ENCODE measurements at places on chromosomes 7 and 10. TPM values are rescaled to one million over a fixed set of nuclear protein-coding genes. Genes with fewer than 3 reads are reported as not detected.

DNA sequence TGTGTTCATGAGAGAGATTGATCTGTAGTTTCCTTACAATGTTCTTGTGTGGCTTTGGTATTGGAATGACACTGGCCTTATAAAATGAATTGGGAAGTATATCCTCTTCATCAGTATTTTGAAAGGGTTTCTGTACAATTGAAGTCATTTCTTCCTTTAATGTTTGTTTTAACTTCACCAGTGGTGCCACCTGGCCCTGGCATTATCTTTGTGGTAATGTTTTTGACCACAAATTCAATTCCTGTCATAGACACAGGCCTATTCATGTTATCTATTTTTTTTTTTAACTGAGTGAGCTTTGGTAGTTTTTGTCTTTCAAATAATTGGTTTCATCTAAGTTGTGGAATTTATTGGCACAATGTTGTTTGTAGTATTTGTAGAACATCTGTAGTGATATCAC lies 127.7 kb downstream of the CDK14 start:
- no peak for DNase-seq
- no peak overlapping the region for H3K4me3 ChIP-seq
- peaks cover 26% of the 10 kb centered on the region for H3K4me1 ChIP-seq
- no peaks in the 10 kb centered on the region for H3K27me3 ChIP-seq
- no peaks in the 10 kb centered on the region for H3K36me3 ChIP-seq
- H3K27ac ChIP-seq: no peak overlapping the region

DNA sequence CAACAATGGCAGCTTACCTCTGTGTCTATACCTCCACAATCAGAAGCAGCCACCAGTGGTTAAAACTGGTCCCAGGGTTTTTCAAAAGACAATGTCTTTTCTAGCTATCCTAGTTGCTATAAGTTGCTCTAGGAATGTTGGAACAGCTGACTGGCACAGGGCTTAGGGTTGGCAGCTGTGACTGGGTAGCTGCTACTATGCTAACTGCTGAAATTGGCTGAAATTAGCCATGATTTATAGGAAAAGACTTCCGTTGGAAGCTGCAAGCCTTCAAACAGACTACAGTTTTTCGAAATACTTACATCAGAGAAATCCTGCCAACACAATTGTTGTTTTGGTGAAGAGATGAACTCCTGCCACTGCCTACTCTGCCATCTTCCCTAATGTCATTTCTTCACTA lies 102.3 kb downstream of the MKX start:
- no peak overlapping the region for H3K4me3 ChIP-seq
- no peak for DNase-seq
- no peaks in the 10 kb centered on the region for H3K36me3 ChIP-seq
- H3K4me1 ChIP-seq: no peaks in the 10 kb centered on the region

The GPER1 gene
- 11.9 TPM for total RNA-seq

The CTNNA3 gene
- 0.08 TPM for total RNA-seq

The JAZF1 gene
- total RNA-seq: 7.7 TPM

DNA sequence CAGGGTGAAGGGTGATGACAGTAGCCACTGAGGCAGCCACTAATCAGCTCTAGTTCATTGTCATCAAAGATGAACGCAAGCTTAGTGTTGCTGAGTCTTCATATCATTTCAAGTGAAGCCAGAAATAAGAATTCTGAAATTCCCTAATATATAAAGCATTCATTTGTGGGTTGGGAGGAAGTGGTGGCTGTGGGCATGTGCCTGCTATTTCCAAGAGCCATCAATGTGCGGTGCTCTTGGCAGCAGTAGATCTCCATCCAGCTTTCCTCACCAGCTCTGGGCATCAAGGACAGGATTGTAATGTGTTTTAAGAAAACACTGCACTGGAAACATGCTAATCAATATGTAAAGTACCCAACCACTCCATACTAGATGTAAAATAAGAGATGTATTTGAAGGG lies 202.5 kb upstream of the AHR start:
- H3K4me3 ChIP-seq: no peak overlapping the region
- H3K36me3 ChIP-seq: no peaks in the 10 kb centered on the region
- H3K27ac ChIP-seq: no peak overlapping the region
- peaks cover 41% of the 10 kb centered on the region for H3K4me1 ChIP-seq
- H3K27me3 ChIP-seq: no peaks in the 10 kb centered on the region

- no peaks in the 10 kb centered on the region for H3K36me3 ChIP-seq
- no peaks in the 10 kb centered on the region for H3K4me1 ChIP-seq
- no peaks in the 10 kb centered on the region for H3K27me3 ChIP-seq
- DNase-seq: no peak
Observed at GRCh38 chr10:5434017-5434753, 21.8 kb downstream of the NET1 start.

The TRIM4 gene
- total RNA-seq: 55.9 TPM

The KCND2 gene
- not detected for total RNA-seq

The FRMD4A gene
- total RNA-seq: 86.3 TPM

DNA sequence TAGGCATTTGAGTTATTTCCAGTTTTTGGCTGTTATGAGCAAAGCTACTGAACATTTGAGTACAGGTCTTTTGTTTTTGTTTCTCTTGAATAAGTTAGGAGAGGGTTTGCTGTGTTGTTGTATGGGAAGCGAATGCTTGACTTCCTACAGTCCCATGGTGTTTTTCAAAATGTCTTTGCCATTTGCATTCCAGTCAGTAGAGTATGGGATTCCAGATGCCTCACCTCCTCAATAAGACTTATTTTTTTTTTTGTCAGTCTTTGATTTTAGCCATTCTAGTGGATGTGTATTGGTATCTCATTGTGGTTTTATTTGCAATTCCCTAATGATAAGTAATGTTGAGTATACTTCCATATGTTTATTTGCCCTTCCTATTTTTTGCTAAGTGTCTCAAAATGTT lies 19.4 kb downstream of the CDK13 start:
- H3K36me3 ChIP-seq: no peaks in the 10 kb centered on the region
- no peak overlapping the region for H3K27ac ChIP-seq
- no peak overlapping the region for H3K4me3 ChIP-seq
- H3K27me3 ChIP-seq: no peaks in the 10 kb centered on the region
- no peak for DNase-seq
- H3K4me1 ChIP-seq: peaks cover 10% of the 10 kb centered on the region
